ENCODE measurements at places on chromosomes 7 and 10.
A peak's percentile ranks its signal among the peaks of the same experiment; 100 is the strongest.

DNA sequence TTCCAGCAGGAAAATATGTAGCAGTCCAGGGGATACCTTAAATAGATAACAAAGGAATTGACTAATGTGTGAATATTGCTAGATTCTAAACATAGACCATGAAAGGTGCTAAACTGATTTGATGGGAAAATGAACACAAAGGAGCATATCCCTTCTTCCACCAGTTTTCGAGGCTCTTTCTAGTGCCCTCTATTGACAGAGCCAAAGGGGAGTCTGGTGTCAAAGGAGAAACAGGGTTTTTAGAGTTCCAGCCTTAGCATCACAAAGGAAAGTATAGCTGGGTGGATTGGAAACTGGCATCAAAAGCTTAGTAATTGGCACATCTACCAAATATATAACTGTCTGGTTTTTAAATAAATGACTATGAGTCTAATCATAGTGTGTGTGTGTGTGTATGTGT lies 636.8 kb downstream of the ETV1 start:
- no peak for DNase-seq

DNA sequence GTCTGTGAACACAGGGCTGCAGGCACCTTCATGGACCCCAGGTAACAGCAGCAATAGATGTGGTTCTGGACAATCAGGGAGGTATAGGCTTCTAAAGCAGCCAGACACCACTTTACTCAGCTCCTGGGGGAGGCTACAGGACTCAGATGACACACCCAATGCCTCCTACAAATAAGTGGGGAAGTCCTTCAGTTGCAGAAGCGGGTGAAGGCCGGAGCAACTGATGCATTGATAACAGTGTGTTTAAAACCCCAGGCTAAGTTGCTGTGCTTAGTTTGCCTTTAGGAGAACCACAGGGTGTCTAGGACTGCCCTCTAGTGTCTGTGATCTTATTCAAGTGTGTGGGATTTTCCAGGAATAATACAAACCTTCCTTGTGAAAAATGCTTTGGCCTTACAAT lies 5.9 kb upstream of the ITGA8 start:
- peak; percentile 55 for DNase-seq

- DNase-seq: no peak
Measured at GRCh38 chr10:132972986-132973902, 30.9 kb upstream of the CFAP46 start.

- DNase-seq: no peak
Measured at GRCh38 chr7:63043657-63044543, 954.7 kb upstream of the ZNF722 start.

GRCh38 chr7:83655951-83656556 lies 7.1 kb upstream of the SEMA3E start:
- DNase-seq: peak; percentile 28

DNA sequence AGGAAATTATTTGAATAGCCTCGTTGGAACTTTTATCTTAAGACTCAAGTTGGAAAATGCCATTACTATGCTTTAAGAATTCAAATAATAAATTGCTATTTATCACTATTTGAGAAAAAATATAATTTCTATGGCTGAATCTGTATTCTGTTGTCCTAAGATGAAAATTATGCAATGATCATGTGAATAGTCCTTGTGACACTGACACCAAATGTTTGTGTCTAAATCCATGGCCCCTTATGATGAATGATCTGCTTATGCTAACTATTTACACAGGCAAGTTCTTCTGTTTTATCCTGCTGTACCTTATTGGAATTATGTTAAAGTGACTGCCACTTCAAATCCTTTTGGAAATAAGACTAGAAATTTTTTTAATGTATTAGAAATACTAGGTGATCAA lies 208.7 kb downstream of the DOCK4 start:
- no peak for DNase-seq

DNA sequence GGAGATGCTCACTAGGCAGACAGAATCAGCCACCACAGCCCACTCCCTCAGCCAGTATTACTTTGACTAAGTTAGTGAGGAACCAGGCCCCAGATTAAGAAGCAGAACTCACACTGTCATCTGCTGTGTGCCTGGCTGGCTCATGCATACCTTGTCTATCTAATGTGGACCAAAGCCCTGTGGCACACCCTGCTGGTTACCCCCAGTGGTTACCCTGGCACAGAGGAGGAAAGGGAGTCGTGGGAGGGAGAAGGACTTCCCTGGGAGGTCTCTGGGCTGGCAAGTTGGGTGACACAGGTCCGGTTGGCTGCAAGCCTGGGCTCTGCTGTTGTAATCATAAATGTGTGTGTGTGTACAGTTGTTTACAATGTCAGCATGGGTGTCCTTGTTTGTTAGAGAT lies 7.5 kb upstream of the SH2D4B start:
- no peak for DNase-seq

GRCh38 chr7:34093276-34093675 lies 187.9 kb downstream of the BMPER start:
- DNase-seq: no peak

GRCh38 chr10:12463459-12463838 lies 114.1 kb downstream of the CAMK1D start:
- DNase-seq: no peak

DNA sequence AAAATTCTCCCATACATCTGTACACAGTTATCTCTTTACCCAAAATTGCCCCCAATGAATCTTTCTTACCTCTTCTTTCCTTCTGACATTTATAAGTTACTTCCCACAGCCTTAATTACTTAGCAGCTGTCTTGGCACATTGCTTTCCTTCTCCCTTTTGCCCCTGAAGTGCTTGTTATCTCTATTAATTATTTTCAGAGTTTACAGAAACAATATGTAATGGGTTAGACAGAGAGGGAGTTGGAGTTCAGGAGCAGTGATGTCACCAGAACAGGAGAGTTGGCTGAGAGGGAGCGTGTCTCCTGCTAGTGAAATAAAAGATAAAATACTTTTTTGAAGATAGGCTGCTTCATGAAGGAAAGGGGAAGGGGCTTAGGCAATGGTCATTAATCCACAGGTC lies 57.4 kb downstream of the ITGB8 start:
- DNase-seq: no peak

DNA sequence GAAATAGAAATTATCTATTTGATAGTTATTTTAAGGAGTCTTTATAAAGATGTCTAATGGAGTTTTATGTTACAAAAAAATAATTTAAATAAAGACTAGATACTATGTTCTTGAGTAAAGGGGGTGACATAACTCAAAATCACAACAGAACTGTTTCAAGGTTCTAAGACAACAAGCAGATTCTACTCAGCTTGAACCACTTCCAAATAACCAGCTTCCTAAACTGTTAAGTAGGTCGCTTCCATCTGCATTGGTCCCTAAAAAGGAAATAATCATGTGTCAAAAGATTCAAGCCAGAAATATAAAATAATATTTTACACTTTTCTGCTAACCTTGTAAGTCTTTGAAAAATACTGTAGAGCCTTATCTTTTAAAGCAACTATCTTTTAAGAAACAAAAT lies 14.1 kb downstream of the SEM1 start:
- no peak for DNase-seq

DNA sequence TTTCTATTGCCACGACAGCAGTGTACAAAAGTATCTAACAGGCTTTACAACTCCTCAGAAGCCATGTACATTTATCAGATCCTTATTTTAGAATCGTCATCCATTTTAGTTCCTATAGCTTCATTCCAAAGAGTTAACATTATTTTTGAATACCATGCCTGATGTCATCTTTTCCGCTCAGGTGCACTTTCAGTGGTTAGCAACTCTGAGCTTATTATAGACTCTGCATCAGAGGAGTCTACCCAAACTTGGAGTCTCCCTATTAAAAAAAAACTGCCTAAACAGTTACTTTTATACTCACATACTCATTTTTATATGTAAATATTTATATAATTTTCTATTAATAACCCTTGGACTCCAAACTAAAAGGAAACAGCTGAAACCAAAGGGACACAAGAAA lies 31.6 kb upstream of the PRSS37 start:
- DNase-seq: no peak
